ENCODE measurements at places on chromosomes 11 and 22. TPM values are rescaled to one million over a fixed set of nuclear protein-coding genes. Genes with fewer than 3 reads are reported as not detected.

Gene PDE2A
- 0.41 TPM for total RNA-seq

Gene MYO7A
- 0.45 TPM for total RNA-seq

Gene DEPDC5
- total RNA-seq: 17.7 TPM

Gene MPEG1
- total RNA-seq: not detected

Gene AGBL2
- total RNA-seq: 0.90 TPM

Gene HEPACAM
- total RNA-seq: not detected

Gene UBQLN3
- not detected for total RNA-seq

Gene LRRC51
- 8.9 TPM for total RNA-seq

Gene SLN
- not detected for total RNA-seq

Gene KRTAP5-8
- total RNA-seq: not detected

Gene TMEM123
- 86.3 TPM for total RNA-seq

Gene SCGB1D2
- total RNA-seq: not detected

Gene SCGB1D1
- not detected for total RNA-seq

Gene UBASH3B
- 3.5 TPM for total RNA-seq

Gene IGSF22
- not detected for total RNA-seq

Gene OR4A16
- not detected for total RNA-seq

Gene UPB1
- not detected for total RNA-seq

Gene OR8D1
- not detected for total RNA-seq

Gene SLC22A24
- total RNA-seq: not detected

Gene KRTAP5-10
- not detected for total RNA-seq

Gene STK33
- total RNA-seq: 1.1 TPM

Gene ZP1
- total RNA-seq: not detected

Gene SPDYC
- not detected for total RNA-seq

Gene MIAT
- total RNA-seq: 0.72 TPM

Gene UPK3A
- not detected for total RNA-seq

Gene TEX12
- 0.36 TPM for total RNA-seq

Gene SLC43A3
- 44.3 TPM for total RNA-seq

Gene SCUBE1
- total RNA-seq: not detected

Gene TRIM6
- total RNA-seq: 5.3 TPM

Gene MPZL2
- 0.36 TPM for total RNA-seq

Gene TMEM45B
- not detected for total RNA-seq

Gene H19
- 1,460 TPM for total RNA-seq

Gene SLC22A25
- not detected for total RNA-seq

Gene CBLIF
- total RNA-seq: not detected

Gene MEI1
- total RNA-seq: not detected

Gene PRR5L
- total RNA-seq: 0.54 TPM

Gene DRD4
- 0.16 TPM for total RNA-seq

Gene ABTB2
- 1.7 TPM for total RNA-seq

Gene KDM4E
- not detected for total RNA-seq

Gene OR51B5
- not detected for total RNA-seq

Gene PARVG
- not detected for total RNA-seq

Gene SYT7
- total RNA-seq: 7.0 TPM

Gene LINC01488
- not detected for total RNA-seq

Gene HTR3A
- not detected for total RNA-seq

Gene CNTF
- total RNA-seq: 0.82 TPM

Gene MYBPC3
- not detected for total RNA-seq

Gene SUSD2
- 0.99 TPM for total RNA-seq
